ENCODE measurements at places on chromosomes 13 and 19. TPM values are rescaled to one million over a fixed set of nuclear protein-coding genes. Genes with fewer than 3 reads are reported as not detected.

- H3K4me3 ChIP-seq = no peak overlapping the region
- no peak overlapping the region for H3K27ac ChIP-seq
- H3K4me1 ChIP-seq = no peaks in the 10 kb centered on the region
- no peaks in the 10 kb centered on the region for H3K36me3 ChIP-seq
- H3K27me3 ChIP-seq = no peaks in the 10 kb centered on the region
Measured at GRCh38 chr19:6979399-6979798, 41.8 kb downstream of the MBD3L2B start.

DNA sequence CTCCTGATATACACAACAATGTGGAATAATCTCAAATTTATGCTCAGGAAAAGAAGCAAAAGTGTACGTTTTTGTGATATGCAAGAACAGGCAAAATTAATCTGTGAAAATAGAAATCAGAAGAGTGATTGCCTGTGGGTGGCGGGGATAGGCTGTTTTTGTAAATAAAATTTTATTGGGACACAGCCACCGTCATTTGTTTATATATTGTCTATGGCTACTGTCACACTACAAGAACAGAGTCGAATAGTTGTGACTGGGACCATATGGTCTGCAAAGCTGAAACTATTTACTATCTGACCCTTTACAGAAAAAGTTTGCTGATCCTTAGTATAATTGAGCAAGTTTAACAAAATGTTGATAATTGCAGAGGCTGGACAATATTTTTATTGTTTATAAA is 269.5 kb upstream of the HTR2A start:
- no peaks in the 10 kb centered on the region for H3K27me3 ChIP-seq
- H3K36me3 ChIP-seq = no peaks in the 10 kb centered on the region
- H3K4me3 ChIP-seq = no peak overlapping the region
- no peak for DNase-seq
- no peak overlapping the region for H3K27ac ChIP-seq

- no peak overlapping the region for H3K4me3 ChIP-seq
- H3K27me3 ChIP-seq = no peaks in the 10 kb centered on the region
- no peaks in the 10 kb centered on the region for H3K36me3 ChIP-seq
- no peaks in the 10 kb centered on the region for H3K4me1 ChIP-seq
- H3K27ac ChIP-seq = no peak overlapping the region
Measured at GRCh38 chr13:71469626-71470025, 397.4 kb downstream of the DACH1 start.

GRCh38 chr19:33868076-33868735 is 71.5 kb downstream of the KCTD15 start:
- no peaks in the 10 kb centered on the region for H3K27me3 ChIP-seq
- no peak for DNase-seq
- H3K4me3 ChIP-seq = no peak overlapping the region
- no peak overlapping the region for H3K27ac ChIP-seq
- H3K4me1 ChIP-seq = no peaks in the 10 kb centered on the region
- H3K36me3 ChIP-seq = no peaks in the 10 kb centered on the region

GRCh38 chr13:51158365-51158764 is 47.3 kb upstream of the C13orf42 start:
- no peak overlapping the region for H3K27ac ChIP-seq
- no peaks in the 10 kb centered on the region for H3K4me1 ChIP-seq
- H3K27me3 ChIP-seq = no peaks in the 10 kb centered on the region
- no peak overlapping the region for H3K4me3 ChIP-seq
- no peak for DNase-seq

DNA sequence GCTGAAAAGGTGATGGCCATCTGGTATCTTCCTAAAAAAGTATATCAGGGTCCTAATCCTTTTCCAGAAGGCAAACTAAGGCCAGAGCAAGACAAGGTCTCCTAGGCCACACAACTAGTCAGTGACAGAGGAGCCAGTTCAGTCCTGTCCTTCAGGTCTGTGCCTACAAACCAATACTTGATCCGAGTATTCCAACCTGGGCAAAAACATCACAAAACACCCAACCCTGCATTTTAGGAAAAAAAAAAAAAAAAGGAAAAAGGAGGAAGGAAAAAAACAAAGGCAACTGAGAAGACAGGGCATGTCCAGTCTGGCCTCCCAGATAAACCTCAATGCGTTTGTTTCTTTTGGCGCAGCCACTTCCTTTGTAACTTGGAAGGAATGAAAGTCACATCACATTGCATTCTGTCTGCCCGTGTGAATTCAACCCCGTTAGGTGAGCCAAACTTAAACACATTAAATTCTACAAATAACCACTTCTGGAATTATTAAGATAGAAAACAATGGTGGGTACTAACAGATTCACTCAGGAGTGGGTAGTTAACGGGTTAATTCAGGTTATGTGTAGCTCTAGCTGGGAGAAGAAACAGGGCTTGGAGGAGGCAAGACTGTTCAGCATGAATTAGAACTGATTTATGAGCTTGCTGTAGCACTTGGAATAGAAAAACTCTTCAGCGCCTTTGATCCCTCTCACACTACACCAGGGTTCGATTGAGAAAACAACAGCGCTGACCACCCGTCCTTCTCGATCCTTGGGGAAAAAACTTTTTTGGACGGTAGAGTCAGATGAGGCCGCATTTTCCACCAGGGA is 43.0 kb upstream of the HNRNPA1L2 start:
- DNase-seq = peak; percentile 38
- H3K4me3 ChIP-seq = peak overlapping the region; percentile 73
- H3K27me3 ChIP-seq = no peaks in the 10 kb centered on the region
- H3K27ac ChIP-seq = peak overlapping the region; percentile 86

DNA sequence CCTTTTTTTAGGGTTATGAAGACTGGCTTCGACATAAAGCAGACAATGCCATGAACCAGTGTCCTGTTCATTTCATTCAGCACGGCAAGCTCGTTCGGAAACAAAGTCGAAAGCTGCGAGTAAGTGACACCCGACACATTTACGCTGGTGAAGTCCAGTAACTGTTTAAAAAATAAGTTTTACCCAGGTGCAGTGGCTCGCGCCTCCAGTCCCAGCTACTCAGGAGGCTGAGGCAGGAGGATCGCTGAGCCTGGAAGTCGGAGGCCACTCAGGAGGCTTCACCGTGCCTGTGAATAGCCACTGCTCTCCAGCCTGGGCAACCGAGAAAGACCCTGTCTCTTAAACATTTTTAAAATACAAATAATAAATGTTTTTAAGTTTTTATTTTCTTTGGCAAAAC is 120.8 kb downstream of the ATP11A start:
- no peak overlapping the region for H3K4me3 ChIP-seq
- no peak overlapping the region for H3K27ac ChIP-seq
- no peak for DNase-seq
- H3K4me1 ChIP-seq = peaks cover 5% of the 10 kb centered on the region
- H3K27me3 ChIP-seq = no peaks in the 10 kb centered on the region

DNA sequence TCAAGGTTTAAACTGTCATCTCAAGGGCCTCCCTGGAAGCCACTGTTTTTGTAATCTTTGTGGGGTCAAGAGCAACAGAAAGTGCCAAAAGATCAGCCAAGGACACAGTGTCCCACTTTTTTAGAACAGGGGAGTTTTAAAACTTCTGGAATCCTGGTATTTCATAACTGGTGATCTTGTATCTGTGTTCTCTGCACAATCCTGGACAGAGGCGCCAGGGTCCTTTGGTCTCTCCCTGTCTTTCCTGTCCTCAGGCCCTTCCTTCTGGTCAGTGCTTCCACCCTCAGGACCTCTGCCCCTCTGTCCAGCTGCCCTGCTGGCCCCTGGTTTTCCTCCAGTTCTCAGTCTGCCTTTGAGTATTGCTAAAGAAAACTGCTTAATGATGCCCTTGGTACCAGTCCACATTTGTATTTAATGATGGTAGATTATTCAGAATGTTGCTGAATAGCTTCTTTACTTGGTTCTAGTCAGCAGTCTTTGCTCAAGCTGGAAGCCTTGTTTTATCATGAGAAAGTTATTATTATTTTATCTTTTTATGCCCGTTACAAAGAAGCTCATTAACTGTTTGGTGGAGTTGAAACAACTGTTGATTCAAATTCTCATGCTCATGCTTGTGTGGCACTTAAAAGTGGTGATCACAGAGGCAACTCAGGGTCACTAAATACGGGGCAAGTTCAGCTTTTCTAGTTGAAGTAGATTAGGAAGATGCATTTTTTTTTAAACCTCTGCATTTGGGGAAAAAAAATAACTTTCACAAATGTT is 47.5 kb downstream of the WASF3 start:
- peak overlapping the region; percentile 6 for H3K27ac ChIP-seq
- no peaks in the 10 kb centered on the region for H3K36me3 ChIP-seq

DNA sequence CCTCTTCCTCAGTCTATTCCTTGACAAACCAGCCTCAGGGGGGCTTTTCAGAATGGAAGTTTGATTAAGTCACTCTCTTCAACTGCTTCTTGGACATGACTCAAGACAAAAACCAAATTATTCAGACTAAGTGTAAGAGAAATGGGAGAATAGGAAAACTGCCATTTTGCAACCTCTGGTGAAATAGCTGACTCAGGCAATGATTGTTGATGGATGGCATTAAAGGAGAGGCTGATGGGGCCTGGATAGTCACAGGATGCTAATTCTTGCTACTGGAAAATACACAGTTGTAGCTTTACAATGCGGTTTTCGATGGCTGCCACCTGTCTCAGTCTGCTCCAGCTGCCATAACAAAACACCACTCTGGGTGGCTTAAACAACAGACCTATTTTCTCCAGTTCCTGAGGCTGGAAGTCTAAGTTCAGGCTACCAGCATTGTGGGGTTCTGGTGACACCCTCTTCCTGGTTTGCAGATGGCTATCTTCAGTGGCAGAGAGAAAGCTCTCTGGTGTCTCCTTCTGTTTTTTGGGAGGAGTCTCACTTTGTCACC is 6.1 kb downstream of the NOSIP start:
- H3K27me3 ChIP-seq = no peaks in the 10 kb centered on the region
- no peaks in the 10 kb centered on the region for H3K36me3 ChIP-seq
- no peak for DNase-seq
- H3K4me3 ChIP-seq = no peak overlapping the region
- H3K27ac ChIP-seq = no peak overlapping the region

- H3K27me3 ChIP-seq = no peaks in the 10 kb centered on the region
- H3K4me1 ChIP-seq = no peaks in the 10 kb centered on the region
- H3K27ac ChIP-seq = no peak overlapping the region
Measured at GRCh38 chr13:51858433-51859247, 3.1 kb upstream of the CCDC70 start.

Gene ONECUT3
- 0.25 TPM for total RNA-seq

Gene NXNL1
- not detected for total RNA-seq
